ENCODE measurements at places on chromosomes 16 and 17.

GRCh38 chr17:34177642-34178041 is 77.4 kb upstream of the CCL2 start:
- DNase-seq, result peak; percentile 21

GRCh38 chr17:50479522-50480141 is 972 bp downstream of the RSAD1 start:
- DNase-seq, result peak; percentile 80

DNA sequence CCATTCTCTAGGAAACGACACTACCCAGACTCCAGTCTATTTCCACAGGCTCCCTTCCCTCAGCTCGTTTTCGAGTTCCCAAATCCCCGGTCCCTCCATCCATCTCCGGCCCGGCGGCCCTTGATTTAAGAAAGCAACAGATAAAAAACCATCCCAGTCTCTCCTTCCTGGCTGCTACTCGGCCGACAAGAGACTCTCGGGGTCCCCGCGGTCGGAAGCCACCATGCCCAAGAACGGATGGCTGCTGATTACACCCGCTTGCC is 182 bp downstream of the RPL26 start:
- DNase-seq, result no peak

DNA sequence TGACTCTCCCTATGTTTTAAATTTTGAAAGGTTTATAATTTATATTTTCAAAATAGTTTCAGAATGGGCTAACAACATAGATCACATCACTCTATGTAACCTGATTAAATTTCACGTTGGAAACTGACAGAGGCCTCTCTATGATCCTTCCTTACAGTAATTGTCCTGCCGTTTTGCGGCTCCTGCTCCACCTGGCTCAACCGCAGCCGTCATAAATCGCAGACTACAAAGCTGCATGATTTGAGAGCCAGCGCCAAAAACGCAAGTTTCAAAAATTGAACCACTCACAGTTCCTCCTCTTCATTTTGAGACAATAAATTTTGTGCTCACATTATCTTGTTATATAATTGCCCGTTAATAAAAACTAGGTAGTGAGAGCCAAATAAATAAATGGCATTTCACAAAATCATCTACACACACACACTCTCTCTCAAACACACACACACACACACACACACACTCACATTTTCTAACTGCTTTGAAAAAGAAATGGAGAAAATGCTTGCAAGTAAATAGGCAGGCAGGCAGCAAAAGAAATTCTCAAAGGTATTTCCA is 263.1 kb upstream of the PSMD7 start:
- DNase-seq, result no peak

DNA sequence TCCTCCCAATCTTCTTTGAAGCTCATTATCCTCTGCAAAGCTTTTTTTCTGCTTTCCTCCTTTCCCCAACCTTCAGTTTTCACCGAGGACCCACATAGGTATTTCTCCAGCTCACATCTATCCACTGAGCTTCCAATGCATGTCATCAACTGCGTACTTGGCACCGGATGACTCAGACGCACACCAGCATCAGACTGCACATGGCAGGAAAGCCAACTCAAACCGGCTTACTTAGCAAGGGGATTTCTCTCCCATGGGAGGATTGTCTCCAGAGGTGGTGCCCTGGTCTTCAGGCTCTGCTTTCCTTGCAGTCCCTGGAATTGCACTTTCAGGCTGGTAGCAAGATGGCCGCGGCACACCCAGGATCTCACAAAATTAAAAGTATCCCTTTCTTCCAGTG is 1.7 kb upstream of the AKTIP start:
- DNase-seq, result peak; percentile 54

DNA sequence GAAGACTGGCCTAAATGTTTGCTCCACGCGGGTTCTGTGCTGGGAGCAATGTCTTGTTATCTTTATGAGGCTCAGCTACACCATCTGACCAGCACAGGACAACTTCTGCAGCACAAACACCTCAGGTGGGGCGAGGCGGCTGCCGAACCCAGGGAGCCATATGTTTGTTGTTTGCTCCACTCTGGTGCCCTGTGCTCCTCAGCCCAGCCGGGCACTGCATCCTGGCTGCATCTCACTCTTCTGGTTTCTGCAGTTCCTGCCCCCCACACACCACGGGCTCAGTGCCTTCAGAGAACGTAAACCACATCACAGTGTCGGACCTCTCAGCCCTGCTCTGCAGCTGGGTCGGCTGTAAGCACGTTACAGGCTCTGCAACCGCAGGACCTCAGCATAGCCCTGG is 32.4 kb downstream of the MXRA7 start:
- DNase-seq, result no peak

GRCh38 chr17:64608571-64608981 is 53.5 kb downstream of the SMURF2 start:
- DNase-seq, result peak; percentile 60

DNA sequence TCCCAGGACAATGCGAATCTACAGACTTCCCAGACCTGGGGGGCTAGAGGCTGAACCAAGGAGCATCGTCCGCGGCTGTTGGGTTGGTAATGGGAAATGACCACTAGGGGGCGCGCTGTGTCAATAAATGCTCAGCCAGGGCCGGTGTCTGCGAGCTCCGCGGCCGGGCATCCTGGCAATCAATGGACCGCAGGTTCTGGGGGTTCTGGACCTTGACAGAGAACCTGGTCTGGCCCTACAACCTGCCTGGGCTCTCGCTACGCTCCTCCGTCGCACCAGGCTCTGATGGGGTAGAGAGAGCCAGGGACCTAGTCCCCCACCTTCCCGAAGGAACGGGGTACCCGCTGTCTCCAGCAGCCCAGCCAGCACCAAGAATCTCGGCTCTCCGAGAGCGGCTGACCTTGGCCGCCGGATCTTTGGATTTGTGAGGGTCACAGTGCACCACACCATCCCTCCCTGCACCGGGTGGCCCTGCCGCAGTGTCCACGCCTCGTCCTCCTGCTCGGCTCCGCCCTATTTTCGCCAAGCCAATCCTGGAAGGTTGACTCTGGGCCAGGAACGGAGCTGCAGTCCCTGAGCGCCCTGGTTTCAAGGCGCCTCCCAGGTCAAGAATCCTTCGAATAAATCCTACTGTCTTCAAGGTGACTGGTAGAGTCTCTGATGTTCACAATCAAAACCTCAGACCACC is 20.4 kb upstream of the BEAN1 start:
- DNase-seq, result peak; percentile 57

DNA sequence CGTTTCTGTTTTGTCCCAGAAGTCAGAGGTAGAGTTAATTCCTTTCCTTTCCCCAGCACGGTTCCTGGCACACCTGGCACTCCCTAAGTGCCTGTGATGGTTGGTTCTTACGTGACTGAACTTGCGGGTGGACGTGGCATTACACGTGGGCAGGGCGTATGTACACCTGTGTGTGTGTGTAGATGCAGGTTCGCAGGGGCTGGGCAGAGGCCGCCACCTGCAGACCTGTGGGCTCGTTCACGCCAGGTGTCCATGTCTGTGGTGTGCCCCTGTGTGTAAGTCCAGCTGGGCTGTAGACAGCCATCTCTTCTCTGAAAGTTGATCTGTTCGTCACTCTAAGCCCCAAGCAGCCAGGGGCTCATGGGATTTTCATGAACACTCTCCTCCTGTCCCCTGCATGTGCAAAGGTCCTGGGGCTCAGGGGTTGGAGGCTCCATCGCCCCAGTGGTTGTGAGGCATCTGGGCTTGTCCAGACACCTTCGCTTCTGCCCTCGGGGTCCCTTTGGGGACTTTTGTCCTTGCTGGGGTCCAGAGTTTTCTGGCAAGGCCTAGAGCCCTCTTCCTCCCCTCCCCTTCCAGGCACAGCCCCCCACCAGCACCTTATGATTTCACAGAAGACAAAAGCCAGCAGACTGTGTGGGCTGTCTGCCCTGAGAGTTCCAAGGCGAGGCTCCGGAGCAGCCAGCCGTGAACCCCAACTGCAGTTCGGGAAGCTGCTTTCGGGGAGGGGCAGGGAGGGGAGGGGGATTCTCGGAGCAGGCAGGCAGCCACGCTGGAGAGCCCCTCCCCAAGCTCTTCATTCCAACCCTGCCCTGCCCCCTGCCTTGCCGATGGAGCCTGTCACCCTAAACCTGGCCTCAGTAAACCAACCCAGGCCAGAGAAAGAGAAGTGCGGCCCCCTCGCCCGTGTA is 5.4 kb upstream of the FSCN2 start:
- DNase-seq, result peak; percentile 48

DNA sequence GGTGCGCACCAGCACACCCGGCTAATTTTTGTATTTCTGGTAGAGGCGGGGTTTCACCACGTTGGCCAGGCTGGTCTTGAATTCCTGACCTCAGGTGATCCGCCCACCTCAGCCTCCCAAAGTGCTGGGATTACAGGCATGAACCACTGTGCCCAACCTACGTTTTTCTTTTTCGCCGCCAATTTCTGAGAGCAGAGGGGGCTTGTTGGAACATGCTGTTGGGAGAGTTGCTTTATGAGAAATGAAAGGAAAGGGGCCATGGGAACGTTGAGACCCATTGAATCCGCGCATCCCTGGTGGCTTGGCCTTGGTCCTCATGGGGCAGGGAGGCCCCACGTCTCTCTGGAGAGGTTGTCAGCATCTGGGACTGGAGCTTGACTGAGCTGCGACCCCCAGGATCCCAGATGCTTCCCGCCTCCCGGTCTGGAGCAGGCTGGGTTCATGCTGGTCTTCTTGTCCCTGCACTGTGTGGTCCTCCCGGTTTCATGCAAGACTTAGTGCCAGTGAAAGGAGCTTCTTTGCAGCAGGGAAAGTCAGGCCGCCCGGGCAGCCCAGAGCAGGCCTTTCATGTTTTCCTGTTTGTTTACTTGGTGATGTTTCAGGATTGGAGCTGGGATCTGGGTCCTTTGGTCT is 22.8 kb downstream of the CRISPLD2 start:
- no peak for DNase-seq

- DNase-seq, result no peak
These were observed 65.9 kb downstream of the PITPNC1 start for GRCh38 chr17:67442787-67443624.

DNA sequence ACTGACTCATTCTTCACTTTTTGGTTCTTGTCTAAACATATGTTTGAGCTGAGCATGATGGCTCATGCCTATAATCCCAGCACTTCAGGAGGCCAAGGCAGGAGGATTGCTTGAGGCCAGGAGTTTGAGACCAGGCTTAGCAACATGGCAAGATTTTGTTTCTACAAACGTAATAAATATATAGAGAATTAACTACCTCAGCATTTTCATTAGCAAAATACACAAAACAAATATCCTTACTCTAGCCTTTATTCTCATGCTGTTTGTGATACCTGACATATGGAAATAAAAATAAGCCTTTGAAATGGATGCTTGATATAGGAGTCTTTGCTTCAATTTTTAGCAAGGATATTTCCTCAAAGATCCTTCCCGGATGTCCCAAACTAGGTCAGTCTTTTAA is 132.8 kb downstream of the ABCC1 start:
- DNase-seq, result no peak

- no peak for DNase-seq
These were observed 14.1 kb downstream of the MTHFSD start for GRCh38 chr16:86540894-86541293.

DNA sequence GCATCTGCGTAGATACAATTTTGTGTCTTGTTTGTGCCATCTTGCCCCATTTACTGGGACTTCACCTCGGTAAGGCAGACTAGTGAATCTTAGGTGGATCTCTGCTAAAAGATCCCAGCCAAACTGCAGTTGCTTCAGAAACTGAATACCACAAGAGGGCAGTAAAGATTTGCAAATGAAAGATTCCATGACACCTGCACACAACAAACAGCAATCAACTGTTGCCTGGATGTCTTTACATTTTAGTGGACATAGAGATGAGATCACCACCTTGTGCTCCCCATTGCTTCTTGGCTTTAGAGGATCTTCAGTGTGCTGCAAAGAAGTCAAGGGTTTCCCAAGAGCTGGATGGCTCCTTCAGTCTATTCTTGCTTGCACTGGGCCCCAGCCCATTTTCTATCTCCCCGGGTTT is 119.2 kb upstream of the CACNG5 start:
- peak; percentile 59 for DNase-seq

- DNase-seq, result peak; percentile 99
These were observed 13.1 kb downstream of the CCR7 start for GRCh38 chr17:40551879-40552768.

- DNase-seq, result peak; percentile 49
These were observed 22.2 kb upstream of the ADCY7 start for GRCh38 chr16:50244140-50244503.

GRCh38 chr17:33515974-33516373 is 222.9 kb upstream of the ASIC2 start:
- no peak for DNase-seq

DNA sequence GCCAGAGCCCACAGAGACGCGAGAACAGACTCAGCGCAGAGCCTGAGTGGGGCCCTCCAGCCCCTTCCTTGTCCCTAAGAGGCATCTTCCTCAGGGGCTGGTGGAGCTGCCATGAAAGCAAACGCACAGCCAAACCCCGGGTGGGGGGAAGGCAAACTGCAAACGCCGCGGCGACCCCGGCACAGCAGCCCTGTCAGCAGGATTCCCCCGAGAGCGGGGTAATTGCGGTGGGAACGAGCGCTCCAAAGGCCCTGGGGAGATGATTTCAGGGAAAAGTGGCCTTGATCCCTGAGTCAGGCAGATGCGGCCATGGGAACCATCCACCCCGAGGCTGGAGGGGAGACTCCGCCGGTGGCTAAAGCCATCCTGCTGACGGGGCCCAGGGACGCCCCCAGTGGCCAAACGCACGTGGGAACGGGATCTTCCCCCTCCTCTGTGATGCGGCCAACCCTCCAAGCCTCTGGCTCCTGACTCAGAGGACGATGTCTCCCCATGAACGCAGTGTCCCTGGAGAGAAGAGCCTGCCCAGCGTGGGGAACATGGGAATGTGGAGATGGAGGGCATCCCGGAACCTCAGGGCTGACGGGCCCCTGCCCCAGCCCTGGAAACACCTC is 25.1 kb downstream of the SLC7A5 start:
- DNase-seq, result peak; percentile 55

GRCh38 chr17:45115871-45116270 is 16.4 kb downstream of the PLCD3 start:
- peak; percentile 69 for DNase-seq

DNA sequence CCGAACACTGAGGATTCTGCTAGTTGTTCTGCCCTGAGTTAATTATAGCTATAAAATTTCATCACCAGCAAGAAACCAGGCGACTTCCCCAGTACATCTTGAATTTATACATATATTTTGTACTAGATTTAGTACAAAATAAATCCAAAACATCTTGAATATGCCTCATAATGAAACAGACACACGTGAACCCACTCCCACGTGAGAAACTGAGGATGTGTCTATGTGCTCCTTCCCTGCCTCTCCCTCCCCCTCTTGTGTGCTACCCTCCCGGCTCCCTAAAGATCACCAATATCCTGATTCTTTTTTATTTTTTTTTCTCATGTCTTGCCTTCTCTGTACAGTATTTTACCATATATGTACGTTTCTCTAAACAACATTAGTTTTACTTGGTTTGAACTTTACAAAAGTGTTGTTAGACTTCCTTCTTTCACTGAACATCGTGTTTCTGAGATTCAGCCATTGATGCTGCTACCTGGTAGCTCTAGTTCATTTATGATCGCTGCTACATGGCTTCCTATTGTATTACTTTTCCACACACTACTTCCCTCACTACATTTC is 1.1 kb upstream of the LCMT1 start:
- DNase-seq, result no peak

DNA sequence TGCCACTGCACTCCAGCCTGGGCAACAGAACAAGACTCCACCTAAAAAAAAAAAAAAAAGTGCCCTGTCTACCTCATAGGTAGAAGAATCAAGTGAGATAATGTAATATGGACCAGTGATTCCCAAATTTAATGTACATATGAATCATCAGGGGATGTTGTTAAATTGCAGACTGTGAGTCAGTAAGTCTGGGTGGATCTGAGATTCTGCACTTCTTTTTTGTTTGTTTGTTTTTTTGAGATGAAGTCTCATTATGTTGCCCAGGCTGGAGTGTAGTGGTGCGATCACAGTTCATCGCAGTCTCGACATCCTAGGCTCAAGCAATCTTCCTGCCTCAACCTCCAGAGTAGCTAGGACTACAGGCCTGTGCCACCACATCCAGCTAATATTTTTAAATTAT is 31.6 kb downstream of the HOXB1 start:
- DNase-seq, result peak; percentile 30
